Activated naive CD8-positive, alpha-beta T cell treated with anti-CD3 and anti-CD28 coated beads, Interleukin-2, amount 10 ng/mL, durations not matched to agents 7 days and 5 days (primary cell): ENCODE measurements at places on chromosomes 2 and 18. TPM values are rescaled to one million over a fixed set of nuclear protein-coding genes. Genes with fewer than 3 reads are reported as not detected.
A peak's percentile ranks its signal among the peaks of the same experiment; 100 is the strongest.

DNA sequence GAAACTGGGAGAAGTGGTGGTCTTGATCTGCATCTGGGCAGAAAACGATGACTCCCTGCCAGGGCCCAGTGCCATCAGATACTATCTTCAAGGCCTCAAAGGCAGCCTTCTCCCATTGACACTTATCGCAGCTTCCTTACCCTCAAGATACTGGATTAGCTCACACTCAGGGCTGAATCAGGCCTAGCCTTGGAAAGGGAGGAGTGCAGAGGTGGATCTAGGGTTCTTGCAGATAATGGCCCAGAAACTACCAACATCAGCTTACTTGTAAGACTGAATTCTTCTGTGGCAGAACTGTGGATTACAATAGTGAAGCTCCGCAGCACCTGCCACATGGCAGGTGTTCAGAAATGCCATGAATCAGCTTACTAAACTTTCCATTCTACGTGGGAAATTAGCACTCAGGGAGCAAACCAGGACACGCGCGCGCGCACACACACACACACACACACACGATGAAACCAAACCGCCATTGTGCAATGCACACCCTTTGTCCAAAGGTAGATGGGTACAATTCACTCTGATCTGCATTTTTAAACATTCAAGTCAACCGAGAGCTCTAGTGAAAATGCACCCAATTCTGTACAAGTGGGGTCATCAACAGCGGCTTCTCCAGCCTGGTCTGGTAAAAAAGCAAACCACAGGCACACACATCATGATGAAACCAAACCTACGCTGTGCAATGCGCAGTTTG lies 26.3 kb upstream of the TMEM182 start:
- H3K4me1 ChIP-seq, result peaks cover 26% of the 10 kb centered on the region
- H3K4me3 ChIP-seq, result peak overlapping the region; percentile 93
- H3K27me3 ChIP-seq, result no peaks in the 10 kb centered on the region

GRCh38 chr18:36899289-36899688 lies 70.4 kb downstream of the KIAA1328 start:
- H3K27ac ChIP-seq, result no peak overlapping the region
- H3K4me3 ChIP-seq, result no peak overlapping the region
- no peaks in the 10 kb centered on the region for H3K27me3 ChIP-seq
- H3K36me3 ChIP-seq, result peaks cover 12% of the 10 kb centered on the region
- DNase-seq, result no peak

- no peaks in the 10 kb centered on the region for H3K4me1 ChIP-seq
- H3K27me3 ChIP-seq, result peaks cover 5% of the 10 kb centered on the region
- no peak overlapping the region for H3K27ac ChIP-seq
- no peak for DNase-seq
- no peaks in the 10 kb centered on the region for H3K36me3 ChIP-seq
- H3K4me3 ChIP-seq, result no peak overlapping the region
Measured at GRCh38 chr2:71759060-71759459, 305.7 kb downstream of the DYSF start.

DNA sequence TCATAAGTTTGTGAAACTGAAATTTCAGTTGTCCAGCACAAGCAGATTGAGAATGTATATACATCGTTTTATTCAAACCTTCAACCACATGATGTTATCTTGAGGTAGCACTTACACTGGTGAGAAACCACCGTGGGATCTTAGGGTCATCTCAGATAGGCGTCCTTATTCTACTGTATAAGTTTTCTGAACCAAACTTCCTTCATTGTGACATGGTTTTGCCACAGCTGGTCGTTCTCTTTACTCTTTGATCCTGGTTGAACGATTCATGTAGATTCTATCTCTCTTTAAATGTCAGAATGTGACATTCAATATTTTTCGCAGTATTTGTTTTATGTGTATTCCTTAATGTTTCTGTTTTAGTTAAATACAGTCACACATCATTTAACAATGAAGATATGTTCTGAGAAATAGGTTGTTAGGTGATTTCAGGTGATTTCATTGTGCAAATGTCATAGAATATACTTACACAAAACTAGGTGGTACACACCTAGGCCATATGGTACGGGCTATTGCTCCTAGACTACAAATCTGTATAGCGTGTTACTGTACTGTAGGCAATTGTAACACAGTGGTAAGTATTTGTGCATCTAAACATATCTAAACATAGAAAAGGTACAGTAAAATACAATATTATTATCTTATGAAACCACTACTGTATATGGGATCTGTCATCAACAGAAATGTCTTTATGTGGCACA lies 17.9 kb upstream of the ARHGAP25 start:
- H3K36me3 ChIP-seq, result peaks cover 1% of the 10 kb centered on the region
- no peak for DNase-seq
- H3K27me3 ChIP-seq, result no peaks in the 10 kb centered on the region
- peak overlapping the region; percentile 73 for H3K27ac ChIP-seq
- H3K4me3 ChIP-seq, result peak overlapping the region; percentile 50

DNA sequence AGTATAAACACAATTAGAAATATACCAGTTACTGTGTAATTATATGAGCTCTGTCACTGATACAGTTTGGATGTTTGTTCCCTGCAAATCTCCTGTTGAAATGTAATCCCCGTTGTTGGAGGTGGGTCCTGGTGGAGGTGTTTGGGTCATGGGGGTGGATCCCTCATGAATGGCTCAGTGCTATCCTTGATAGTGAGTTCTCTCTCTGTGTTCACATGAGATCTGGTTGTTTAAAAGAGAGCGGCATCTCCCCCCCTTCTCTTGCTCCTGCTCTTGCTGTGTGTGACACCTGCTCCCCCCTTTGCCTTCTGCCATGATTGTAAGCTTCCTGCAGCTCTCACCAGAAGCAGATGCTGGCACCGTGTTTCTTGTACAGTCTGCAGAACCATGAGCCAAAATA lies 24.1 kb downstream of the MTX2 start:
- H3K36me3 ChIP-seq, result peaks cover 6% of the 10 kb centered on the region
- H3K4me1 ChIP-seq, result peaks cover 21% of the 10 kb centered on the region
- H3K4me3 ChIP-seq, result no peak overlapping the region
- H3K27me3 ChIP-seq, result no peaks in the 10 kb centered on the region

GRCh38 chr18:54069729-54070128 lies 154.7 kb downstream of the MBD2 start:
- H3K4me1 ChIP-seq, result no peaks in the 10 kb centered on the region
- H3K36me3 ChIP-seq, result no peaks in the 10 kb centered on the region
- no peak for DNase-seq
- peaks cover 14% of the 10 kb centered on the region for H3K27me3 ChIP-seq
- H3K4me3 ChIP-seq, result no peak overlapping the region
- H3K27ac ChIP-seq, result no peak overlapping the region

GRCh38 chr2:71937396-71937795 lies 210.3 kb downstream of the CYP26B1 start:
- H3K27me3 ChIP-seq, result no peaks in the 10 kb centered on the region
- no peak overlapping the region for H3K27ac ChIP-seq
- no peak overlapping the region for H3K4me3 ChIP-seq
- no peaks in the 10 kb centered on the region for H3K36me3 ChIP-seq
- no peaks in the 10 kb centered on the region for H3K4me1 ChIP-seq

- H3K4me1 ChIP-seq, result peaks cover 26% of the 10 kb centered on the region
- peak; percentile 66 for DNase-seq
- peaks cover 2% of the 10 kb centered on the region for H3K36me3 ChIP-seq
- H3K27ac ChIP-seq, result peak overlapping the region; percentile 98
- H3K27me3 ChIP-seq, result no peaks in the 10 kb centered on the region
Measured at GRCh38 chr18:13137670-13138419, 80.7 kb upstream of the LDLRAD4 start.

The VAMP8 gene
- 135 TPM for total RNA-seq
